Left colon (tissue), 2 donors: ENCODE measurements at places on chromosomes 5 and 9.

DNA sequence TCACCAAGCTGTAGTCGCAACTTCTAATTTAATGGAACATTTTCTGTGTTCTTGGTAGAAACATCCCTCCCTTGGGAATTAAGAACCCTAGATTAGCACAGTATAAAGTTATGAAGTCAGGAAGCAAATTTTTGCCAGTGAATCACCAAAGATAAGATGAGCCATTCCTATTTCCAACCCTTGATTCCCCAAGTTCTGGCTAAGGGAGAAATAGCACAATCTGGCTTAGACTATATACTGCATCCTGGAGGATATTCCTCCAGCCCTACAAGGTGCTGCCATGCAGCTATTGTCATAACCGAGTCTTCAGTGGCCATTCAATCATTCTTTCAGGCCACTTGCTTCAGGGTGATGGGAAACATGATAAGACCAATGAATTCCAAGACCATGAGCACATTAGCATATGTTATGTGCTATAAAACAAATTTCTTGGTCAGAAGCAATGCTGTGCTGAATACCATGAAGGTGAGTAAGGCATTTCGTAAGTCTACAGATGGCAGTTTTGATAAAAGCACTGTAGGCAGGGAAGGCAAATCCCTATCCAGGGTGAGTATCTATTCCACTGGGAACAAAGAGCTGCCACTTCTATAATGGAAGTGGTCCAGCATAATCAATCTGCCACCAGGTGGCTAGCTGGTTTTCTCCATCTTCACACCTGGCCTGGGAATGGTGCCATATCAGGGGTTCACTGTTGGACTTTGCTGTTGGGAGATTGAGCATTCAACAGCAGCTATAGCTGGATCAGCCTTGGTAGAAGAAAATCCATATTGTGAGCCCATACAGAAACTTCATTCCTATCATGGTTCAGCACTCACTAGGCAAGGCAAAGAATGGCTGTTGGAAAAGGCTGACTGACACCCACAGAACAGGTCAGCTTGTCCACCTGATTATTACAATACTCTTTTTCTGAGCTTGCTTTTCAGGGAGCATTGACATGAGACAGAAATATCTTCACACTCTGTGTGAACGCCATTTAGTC is 19.6 kb upstream of the ARL15 start:
- no peak for DNase-seq

DNA sequence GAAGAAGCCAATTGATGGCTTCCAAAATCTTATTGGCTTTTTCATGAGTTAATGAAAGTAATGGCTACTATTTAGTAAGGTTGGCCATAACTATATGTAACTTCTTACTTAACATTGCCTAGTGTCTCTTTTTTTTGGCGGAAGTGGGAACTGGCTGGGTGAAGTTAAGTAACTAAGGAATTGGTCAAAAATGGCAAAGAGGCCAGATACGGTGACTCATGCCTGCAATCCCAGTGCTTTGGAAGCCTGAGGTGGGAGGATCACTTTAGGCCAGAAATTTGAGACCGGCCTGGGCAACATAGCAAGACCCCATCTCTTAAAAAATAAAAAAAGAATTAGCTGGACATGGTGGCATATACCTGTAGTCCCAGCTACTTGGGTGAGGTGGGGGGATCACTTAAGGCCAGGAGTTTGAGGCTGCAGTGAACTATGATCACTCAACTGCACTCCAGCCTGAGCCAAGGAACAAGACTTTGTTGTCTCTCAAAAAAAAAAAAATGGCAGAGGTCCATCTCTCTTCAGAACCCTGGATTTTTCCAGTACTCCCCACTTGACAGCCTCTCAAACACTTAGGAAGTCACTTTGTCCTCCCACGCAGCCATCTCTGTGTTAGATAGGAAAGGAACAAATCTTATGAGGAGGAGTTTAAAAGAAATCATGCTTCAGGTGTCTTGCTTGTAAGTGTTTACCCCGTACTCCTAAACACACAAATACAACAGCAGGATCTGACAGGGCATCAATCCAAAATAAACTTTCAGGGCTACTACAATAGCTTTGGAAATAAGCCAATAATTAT is 75.7 kb downstream of the TEK start:
- no peak for DNase-seq

- no peak for DNase-seq
Measured at GRCh38 chr9:92602413-92602812, 66.6 kb upstream of the ECM2 start.

- DNase-seq, result no peak
Measured at GRCh38 chr9:105683688-105684275, 10.6 kb upstream of the TMEM38B start.

GRCh38 chr5:122091936-122092600 is 14.0 kb upstream of the LOX start:
- DNase-seq, result no peak

- DNase-seq, result peak; percentile 39
Measured at GRCh38 chr9:122213589-122214413, 15.0 kb downstream of the LHX6 start.

DNA sequence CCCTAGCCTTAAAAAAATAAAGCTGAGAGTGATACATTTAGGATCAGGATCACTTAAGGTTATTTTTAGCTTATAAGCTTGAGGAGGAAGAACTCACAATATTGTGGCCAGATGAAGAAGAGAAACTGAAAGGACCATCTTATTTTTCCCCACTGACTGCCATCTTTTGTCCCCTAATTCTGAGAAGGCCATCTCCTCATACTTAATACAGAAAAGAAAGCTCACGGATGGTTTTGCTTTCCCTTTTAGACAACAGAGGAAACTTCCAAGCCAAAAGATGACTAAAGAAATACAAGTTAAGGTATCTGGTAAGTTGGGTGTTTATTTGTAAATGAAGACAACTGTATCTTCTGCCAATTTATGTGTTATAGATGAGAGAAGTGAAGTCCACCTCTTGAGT is 36.4 kb downstream of the ERAP1 start:
- DNase-seq, result no peak

GRCh38 chr5:7094626-7095025 is 301.3 kb upstream of the ADCY2 start:
- no peak for DNase-seq

DNA sequence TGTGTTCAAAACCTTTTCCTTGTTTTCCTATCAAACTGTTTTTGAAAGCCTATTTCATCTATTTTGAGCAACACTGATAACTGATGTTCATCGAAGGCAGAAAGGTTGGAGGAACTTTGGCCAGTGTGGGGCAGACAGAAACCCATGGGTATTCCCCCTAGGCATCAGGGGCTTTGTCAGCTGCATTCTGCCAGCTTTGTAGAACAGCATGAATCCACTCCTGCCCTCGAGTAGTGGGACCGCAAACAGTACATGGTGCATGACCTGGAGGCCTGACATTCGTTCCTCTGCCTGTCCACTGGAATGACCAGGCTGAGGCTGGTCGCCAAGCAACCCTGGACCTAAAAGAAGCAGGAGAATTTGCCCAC is 22.7 kb downstream of the ARHGAP26 start:
- no peak for DNase-seq

DNA sequence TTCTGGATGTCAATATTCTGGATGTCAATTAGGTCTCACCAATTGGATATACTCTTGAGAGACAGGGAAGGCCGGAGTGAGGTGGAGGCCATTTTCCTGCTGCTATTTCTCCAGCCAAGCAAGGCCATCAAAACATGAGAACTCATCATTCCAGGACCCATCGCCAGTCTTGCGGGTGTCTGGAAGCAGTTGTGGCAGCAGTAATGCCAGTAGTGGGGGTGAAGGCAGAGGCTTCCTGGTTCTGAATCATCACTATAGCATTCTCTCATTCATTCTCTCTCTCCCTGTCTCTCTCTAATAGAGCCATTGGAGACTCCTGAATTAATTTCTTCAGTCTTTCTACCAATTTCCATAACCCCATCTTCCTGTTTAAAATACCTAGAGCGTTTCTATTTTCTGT is 71.8 kb downstream of the EGFLAM start:
- no peak for DNase-seq

- no peak for DNase-seq
Measured at GRCh38 chr5:170448221-170448620, 55.6 kb upstream of the KCNIP1 start.

DNA sequence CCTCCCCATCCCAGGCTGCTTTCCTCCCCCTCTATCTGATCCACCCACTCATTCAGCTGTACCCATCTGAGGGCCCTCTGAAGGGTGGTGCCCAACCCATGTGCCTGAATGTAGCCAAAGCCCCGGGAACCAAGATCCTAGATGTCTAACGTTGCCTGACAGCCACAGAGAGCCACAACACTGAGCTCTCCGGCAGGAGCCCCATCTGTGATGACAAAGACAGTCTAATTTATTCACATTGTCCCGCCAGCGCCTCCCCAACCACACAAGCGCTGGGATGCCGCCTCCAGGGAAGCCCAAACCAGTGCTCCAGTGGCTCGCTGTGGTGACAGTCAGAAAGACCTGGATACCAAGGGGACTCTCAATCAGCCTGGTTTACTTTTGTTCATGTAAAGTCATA is 8.4 kb downstream of the IGFBPL1 start:
- no peak for DNase-seq

- no peak for DNase-seq
Measured at GRCh38 chr5:77333451-77334123, 123.1 kb downstream of the PDE8B start.

DNA sequence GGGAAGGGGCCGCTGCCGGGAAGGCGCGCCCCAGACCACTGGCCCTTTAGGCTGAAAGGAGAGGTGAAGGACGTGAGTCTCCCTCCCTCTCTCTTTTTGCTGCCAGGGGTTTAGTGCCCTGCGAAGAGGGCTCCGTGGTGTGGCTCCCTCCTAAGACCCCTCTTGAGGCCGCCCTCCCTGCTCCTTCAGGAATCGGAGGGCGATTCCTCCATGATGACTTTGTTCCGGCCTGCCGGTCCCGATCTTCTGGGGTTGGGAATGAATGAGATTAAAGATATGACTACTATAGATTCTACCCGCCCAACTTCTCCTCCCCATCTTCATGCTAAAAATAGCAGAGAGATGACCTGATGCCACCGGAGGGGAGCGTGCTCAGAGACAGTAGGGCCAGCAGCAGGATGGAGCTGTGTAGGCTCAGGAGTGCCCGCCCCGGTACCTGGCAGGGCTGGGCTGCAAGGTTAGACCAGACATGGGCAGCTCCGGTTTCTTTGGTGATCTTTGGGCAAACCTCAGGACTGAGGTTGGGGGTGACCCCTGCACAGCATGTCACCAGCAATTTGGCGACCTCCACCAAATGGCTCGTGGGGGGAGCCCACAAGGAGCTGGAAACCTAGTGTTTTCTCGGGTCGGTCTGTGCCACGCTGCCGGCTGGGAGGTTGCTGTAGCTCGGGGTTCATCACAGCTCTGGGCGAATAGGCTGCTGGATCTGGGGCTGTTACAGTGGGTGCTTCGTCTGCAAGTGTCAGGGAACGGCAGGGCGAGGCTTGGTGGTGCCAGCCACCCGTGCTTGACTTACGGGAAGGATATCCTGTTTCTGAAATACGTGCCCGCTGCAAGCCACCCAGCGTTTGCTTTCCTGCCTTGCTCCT is 1.7 kb downstream of the OLFM1 start:
- DNase-seq, result no peak

GRCh38 chr5:149719666-149720065 is 10.4 kb upstream of the PPARGC1B start:
- DNase-seq, result peak; percentile 63

GRCh38 chr5:138716456-138716924 is 36.7 kb upstream of the CTNNA1 start:
- no peak for DNase-seq

DNA sequence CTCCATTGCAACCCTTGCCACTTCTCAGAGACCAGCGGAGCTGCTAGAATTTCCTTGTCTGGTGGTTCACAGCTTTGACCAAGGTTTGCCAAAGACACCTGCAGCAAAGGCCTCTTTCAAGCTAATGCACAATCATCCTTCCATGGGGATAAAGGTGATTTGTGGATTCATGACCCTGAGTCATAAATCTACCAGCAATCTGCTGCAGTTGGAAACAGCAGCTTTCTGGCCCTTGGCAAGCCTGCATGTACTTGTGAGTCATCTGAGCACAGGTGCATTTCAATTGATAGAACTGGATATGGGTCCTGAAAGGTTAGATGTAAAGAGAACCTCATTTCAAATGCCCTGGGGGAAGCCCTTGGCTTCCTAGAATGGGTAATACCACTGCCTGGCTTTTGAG is 21.6 kb upstream of the TCF7 start:
- DNase-seq, result peak; percentile 68

- DNase-seq, result no peak
Measured at GRCh38 chr5:148860599-148860998, 34.2 kb downstream of the ADRB2 start.

DNA sequence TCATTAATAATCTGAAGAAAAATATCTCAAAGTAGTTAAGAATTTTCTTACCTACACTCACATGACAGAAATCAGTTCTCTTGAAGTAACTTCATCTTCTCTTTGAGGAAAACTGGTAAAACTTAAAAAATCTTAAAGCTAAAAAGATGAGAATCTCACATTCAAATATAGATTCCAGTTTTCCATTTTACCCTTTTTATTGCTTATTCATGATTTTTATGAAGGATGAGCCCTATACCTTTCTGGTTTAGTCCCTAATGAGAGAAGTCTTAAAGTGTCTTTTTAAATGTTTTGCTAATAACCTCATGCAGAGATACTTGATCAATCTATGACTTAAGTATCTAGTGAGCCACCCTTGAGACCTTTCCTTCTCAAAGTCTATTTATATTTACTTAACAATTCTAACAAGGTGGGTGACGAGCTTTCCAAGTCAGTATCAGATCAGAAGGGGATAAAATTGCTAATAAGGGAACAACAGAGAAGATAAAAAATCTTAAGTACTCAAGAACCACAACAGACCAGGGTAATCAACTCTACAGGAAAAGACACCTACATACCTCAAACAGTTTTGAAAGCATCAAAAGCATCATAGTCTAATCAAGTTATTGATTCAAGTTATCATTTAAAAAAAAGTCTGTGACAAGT is 2.6 kb downstream of the IARS1 start:
- DNase-seq, result no peak

DNA sequence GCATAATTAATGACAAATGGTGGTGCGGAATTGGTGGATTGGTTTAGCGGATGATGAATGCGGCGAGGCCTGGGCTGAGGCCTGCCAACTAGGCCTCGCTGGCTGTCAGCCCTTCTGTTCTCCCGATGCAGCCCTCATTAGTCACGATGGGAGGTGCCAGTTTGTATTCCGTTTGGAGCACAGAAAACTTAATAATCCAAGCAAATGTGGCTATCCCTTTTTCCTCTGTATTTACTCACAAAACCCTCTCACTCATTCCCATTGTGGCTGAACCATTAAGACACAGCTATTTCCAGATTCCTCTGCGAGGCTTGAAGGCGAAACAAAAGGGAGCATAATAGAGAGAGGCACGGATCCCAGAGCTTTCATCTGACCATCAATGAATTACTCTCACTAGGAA is 114.3 kb downstream of the MVB12B start:
- DNase-seq, result no peak

GRCh38 chr5:155389498-155389897 is 375.9 kb downstream of the KIF4B start:
- DNase-seq, result no peak

DNA sequence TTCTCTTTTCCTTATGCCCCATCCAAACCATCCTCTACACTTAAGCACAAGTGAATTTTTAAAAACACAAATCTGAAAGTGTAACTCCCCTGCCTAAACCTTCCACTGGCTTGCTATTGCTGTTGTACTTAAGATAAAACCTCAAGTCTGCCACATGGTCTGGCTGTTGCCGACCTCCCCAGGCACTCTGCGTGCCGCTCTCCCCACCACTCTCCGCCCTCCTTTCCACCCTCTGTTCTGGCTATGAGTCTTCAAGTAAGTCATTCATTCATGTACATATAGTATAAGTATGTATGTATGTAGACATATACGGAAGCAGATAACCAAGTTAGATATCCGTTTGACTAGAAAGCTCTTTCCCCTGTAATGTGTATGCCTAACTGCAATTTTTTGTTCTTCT is 94.7 kb upstream of the ANKRD55 start:
- no peak for DNase-seq
